Mesenteric fat pad (tissue), 1 donor: ENCODE measurements at places on chromosomes 2 and 18.

GRCh38 chr2:143696651-143697050 lies 567.4 kb downstream of the ARHGAP15 start:
- DNase-seq: no peak

DNA sequence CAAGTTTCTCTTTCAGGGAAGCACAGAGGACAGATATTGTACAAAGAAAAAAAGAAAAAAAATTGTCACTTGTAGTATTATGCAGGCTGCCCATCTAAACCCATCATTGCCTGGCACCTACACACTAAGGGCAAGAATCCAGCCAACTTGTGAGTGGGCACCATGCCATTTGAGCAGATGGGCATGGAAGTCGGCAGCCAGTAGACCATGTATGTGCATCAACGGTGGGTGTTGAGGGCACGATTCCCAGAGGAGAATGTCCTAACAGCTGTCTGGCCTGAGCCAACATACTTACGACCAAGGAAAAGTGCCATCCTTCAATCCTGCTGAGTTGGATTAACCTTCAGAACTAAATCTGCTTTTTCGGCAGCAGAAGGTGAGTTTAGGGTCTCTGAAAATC lies 63.9 kb downstream of the ARHGAP15 start:
- no peak for DNase-seq

GRCh38 chr2:111919365-111919764 lies 21.0 kb downstream of the MERTK start:
- no peak for DNase-seq

DNA sequence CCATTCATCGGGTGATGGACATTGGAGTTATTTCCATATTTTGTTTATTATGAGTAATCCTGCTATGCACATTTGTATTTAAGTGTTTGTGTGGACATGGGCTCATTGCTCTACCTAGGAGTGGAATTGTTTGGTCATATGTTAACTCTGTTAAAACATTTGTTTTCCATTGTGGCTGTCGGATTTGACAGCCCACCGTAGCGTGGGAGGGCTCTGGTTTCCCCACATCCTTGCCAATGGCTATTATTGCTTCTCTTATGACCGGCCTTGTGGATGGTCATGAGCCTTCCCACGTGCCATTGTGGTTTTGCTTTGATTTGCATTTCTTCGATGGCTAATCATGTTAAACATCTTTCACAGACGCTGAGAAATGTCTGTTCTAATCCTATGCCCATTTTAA lies 92.0 kb downstream of the ZNF236 start:
- no peak for DNase-seq

DNA sequence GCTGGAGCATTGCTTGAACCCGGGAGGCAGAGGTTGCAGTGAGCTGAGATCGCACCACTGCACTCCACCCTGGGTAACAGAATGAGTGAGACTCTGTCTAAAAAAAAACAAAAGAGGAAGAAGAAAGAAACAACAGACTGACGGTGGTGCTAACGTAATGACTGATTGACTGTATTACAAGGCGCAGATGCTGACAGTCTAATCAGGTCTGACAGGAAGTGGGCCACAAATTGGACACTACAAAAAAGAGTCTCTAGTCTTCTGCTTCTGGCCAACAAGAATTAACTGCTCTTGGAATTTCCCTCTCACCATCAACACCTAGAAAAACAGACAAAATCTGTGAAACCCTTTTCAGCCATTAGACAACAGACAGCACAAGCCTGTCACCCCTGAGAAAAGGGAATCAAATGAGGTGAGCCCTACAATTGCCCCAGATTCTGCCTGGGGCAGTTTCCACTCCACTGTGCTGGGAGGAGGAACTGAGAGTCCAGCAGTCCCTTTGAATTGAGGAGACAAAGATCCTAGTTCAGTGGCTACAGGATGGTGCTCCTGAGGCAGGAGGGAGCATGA lies 43.3 kb downstream of the SNED1 start:
- no peak for DNase-seq

DNA sequence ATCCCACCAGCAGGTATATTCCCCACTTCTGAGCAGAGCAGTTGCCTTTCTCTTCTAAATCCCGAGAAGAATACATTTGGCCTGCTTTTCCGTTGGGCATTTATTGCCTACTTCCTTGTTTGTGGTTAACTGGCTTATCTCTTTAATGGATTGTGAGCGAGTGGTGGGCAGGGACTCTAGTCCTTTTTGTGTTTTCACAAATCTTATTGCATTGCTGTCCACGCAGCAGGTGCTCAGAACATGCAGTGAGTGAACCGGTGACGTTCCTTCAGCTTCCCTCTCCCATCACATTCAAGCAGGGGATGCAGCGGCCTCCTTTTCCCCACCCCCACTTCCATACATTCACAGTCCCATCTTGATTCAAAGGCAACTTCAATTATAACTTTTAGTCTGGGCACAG lies 28.9 kb upstream of the GAREM2 start:
- DNase-seq: no peak
